ENCODE measurements at places on chromosomes 1 and 21. TPM values are rescaled to one million over a fixed set of nuclear protein-coding genes. Genes with fewer than 3 reads are reported as not detected.

Gene HRNR
- total RNA-seq = not detected

DNA sequence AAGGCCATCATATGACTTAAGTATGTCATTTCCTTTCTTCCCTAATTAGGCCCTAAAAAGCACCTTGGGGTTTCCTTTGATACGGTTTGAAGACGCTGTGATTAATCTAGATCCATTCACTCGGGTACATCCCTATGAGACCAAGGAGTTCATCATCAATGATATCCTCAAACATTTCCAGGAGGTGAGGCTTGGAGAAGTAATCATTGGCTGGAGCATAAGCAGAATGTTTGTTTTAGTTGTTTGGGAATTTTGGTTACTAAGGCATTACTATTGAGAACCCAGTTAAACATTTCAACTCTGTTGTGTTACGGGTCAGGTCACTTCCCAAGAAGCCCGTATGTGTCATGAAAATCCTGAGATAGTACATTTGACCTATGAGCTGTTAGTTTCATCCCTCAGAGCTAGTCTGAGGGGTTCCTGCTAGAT lies 185.2 kb downstream of the VPS13D start:
- H3K27ac ChIP-seq = no peak overlapping the region
- H3K4me1 ChIP-seq = no peaks in the 10 kb centered on the region
- no peak for DNase-seq
- no peak overlapping the region for H3K4me3 ChIP-seq
- H3K27me3 ChIP-seq = no peaks in the 10 kb centered on the region

Gene CLCA4
- total RNA-seq = not detected

Gene MSTO1
- 92.4 TPM for total RNA-seq

- no peak overlapping the region for H3K27ac ChIP-seq
- peaks cover 4% of the 10 kb centered on the region for H3K4me1 ChIP-seq
- DNase-seq = no peak
- H3K27me3 ChIP-seq = peaks cover 9% of the 10 kb centered on the region
Observed at GRCh38 chr1:53481456-53481855, 22.3 kb downstream of the DMRTB1 start.

Data from neural crest cell (in vitro differentiated cells).